Hematopoietic multipotent progenitor cell (in vitro differentiated cells): ENCODE measurements at places on chromosomes 1 and 21.

GRCh38 chr1:204980840-204981405 lies 62.1 kb upstream of the CNTN2 start:
- DNase-seq, result no peak

- DNase-seq, result no peak
Measured at GRCh38 chr21:25826652-25827051, 91.9 kb downstream of the GABPA start.

GRCh38 chr1:47934243-47934805 lies 62.9 kb downstream of the TRABD2B start:
- DNase-seq, result no peak

GRCh38 chr1:182971219-182971618 lies 18.3 kb upstream of the SHCBP1L start:
- DNase-seq, result no peak

DNA sequence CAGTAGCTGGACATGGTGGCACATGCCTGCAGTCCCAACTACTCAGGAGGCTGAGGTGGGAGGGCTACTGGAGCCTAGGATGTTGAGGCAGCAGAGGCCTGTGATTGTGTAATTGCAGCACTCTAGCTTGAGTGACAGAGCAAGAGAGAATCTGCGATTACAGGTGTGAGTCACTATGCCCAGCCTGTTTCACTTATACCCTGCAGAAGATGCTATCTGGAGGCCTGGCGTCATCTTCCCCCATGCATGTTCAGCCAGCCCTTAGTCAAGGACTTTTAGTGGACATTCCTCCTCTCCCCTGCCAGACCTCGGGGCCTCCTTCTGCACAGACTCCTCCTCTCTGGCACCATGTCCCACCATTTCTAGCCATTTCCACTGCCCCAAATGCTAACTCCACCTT lies 36.3 kb upstream of the RCC2 start:
- no peak for DNase-seq

GRCh38 chr1:169928438-169929209 lies 34.9 kb upstream of the SCYL3 start:
- peak; percentile 39 for DNase-seq

GRCh38 chr1:213976665-213977485 lies 10.9 kb upstream of the PROX1 start:
- no peak for DNase-seq

DNA sequence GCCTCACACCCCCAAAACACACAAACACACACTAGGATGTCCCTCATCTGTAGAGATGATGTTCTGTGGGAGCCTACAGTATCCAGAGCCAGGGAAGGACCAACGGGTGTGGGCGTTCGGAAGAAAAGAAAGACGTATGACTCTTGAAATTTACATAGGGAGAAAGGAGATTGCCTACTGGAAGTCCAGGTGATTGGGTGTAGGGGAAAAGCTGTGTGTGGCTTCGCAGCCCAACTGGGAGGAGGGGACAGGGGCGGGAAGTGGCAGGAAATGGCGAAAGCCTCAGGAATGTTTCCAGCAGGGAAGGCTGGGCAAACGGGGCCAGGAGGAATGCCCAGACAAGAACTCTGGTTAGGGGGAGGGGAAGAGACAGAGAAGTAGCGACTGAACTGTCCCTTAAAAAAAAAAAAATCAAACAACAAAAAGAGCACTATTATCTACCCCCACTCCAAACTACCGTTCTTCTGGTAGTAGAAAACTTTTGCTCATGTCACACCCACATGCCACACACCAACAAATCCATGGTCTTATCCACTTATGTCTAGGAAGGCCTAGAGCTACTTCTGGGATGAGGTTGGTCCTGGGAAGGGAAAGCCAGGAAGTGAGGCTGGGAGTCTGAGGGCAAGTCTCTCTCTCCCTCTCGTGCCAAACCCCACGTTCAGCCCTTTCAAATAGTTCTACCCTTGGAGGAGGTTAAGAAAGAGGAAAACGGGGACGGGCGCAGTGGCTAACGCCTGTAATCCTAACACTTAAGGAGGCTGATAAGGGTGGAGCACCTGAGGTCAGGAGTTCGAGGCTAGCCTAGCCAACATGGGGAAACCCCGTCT lies 1.8 kb upstream of the CKS1B start:
- DNase-seq, result no peak

GRCh38 chr1:46533179-46533864 lies 18.1 kb downstream of the KNCN start:
- DNase-seq, result peak; percentile 43
